ENCODE measurements at places on chromosomes 16 and 17.

DNA sequence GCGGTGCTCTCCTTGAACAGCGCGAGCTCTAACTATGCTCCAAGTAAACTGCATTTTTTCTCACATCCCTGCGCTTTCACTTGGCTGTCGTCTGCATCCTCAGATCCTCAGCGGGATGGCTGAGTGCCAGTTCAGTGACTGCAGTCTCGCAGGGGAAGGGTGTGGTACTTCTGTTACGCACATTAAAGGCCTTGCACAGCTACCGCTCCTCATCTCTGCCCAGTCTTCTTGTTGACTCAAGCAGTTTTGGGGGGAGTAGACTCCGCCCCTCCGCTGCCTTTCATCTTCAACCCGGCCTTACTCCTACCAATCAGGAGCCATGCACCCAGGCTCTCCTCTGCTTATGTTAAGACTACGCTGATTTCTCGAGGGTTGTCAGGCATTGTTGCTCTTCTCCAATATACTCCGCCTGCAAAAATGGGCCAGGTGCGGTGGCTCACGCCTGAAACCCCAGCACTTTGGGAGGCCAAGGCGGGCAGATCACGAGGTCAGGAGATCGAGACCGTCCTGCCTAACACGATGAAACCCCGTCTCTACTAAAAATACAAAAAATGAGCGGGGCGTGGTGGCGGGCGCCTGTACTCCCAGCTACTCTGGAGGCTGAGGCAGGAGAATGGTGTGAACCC lies 10.0 kb downstream of the ATP5PD start:
- DNase-seq = no peak

GRCh38 chr17:78304549-78305037 lies 55.3 kb downstream of the SOCS3 start:
- DNase-seq = no peak

DNA sequence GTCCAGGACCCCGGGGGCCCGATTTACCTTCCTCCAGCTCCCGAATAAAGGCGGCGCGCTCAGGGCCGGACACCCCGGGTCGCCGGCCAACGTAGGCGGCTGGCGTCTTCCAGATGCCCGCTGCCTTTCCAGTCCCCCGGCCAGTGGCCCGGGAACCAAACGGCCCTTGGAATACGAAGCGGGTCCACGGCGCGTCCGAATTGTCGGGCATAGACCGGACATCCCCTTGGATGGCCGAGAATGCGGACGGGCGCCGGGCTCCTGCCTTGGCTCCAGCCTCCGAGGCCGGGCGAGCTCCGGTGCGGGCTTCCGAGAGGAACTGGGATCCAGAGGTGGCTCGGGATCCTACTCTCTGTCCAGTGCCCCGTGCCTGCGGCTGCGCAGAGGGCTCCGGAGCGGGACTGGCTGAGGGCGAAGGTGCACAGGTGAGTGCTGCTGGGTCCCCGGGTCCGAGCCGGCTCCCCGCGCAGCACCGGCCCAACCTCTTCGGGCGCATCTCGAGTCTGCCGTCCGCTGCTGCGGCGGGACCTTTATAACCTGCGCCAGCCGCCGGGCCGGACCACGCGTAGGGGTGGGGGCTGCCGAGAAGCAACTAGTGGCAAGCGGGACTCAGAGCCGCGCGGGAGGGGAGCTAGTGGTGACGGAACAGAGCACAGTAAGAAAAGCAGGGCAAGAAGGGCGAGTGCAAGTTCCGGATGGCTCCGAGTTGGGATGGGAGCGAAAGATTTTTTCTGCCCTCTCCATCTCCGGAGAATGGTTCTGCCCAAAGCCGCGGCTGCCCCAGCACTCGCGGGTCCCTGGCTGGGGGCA lies at the start of gene HAP1:
TSS of gene HAP1 (minus strand) at position 505 of the 810 bp plus-strand sequence. CDS start at position 496, 9 bp downstream.
- DNase-seq = peak; percentile 67

DNA sequence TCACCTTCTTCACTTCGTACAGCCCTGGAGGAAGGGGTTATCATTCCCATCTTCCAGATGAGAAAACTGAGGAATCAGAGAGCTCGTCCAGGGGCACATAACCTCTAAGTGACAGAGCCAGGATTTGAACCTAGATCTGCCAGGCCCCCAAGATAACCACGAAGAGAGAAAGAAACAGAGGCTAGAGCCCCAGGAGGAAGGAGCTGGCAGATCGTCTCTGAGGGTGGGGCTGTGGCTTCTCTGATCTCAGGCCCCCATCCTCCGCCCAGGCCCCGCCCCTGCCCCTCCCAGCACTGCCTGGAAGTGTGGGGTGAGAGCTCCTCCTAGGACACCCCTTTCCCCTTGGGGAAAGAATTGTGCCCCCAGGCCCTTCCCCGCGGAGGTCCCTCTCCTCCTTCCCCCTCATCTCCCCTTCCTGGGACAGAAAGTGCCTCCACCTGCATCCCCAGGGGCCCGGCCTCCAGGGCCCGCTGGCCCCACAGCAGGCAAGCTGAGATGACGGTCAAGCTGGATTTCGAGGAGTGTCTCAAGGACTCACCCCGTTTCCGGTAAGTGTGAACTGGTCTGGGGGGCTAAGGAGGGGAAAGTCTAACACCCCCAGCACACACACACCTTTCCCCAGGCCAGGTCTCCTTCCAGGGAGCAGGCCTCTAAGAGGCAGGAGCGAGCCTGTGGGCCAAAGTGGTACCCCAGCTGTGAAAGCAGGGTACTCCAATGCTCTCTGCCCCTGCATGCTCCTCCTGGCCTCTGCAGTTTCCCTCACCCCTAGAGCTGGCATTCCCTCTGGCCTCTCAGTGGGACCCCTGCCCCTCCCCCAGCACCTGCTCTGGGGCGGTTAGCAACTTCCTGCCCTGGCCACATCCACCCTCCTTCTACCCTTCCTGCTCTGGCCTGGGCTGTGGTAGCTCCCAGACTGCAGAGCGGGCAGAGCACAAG lies at the start of gene ACAP1:
TSS of gene ACAP1 (plus strand) at position 290 of the 936 bp plus-strand sequence. CDS start at position 496, 206 bp downstream.
- no peak for DNase-seq

DNA sequence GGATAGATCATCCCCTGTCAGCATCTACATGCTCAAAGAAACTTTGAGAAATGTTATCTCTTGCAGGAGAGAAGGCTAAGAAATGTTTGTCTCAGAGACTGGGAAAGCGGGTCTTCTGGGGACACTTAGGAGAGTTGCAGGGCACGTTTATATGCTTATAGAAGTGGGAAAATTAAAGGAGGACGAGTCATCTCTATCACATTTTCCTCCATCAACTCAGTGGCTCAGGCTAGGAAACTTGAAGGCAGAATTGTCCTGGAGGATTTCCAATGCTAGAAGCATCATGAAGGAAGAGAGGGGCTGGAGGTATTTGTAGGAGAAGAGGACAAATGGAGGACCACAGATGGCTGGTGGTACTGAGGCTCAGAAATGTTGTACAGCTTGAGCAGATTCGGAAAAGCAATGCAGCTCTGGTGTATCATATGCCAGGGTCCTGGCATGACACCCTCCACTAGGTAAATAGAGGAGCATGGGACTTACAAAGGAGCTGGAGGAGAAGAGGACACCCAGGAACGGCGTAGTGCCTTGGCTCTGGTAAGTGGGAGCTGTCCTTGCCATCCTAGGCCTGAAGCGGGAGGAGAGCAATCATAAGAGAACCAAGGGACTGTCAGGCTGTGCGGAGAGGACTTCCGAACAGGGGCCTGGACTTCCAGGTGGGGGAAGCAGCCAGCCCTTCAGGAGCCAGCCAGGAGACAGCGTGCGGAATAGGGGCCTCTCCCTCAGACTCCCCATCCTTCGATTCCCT lies 4.5 kb upstream of the HS3ST3B1 start:
- DNase-seq = no peak

GRCh38 chr17:7001318-7001961 lies 5.6 kb downstream of the ALOX12 start:
- DNase-seq = no peak

GRCh38 chr16:68345351-68345810 lies 34.6 kb downstream of the PRMT7 start:
- no peak for DNase-seq

DNA sequence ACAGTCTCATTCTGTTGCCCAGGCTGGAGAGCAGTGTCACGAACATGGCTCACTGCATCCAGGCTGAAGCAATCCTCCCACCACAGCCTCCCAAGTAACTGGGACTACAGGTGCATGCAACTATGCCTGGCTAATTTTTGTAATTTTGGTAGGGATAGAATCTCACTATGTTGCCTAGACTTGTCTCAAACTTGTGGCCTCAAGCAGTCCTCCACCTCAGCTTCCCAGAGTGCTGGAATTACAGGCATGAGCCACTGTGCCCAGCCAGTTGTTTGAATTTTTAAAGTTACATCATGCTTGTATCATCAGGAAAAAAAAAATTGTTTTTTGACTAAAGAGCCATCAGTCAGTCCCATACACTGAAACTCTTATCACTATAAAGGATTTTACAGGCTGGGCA lies 17.1 kb upstream of the VPS4A start:
- peak; percentile 66 for DNase-seq

Data from mammary epithelial cell (primary cell).